ENCODE measurements at places on chromosomes 12 and 14.

DNA sequence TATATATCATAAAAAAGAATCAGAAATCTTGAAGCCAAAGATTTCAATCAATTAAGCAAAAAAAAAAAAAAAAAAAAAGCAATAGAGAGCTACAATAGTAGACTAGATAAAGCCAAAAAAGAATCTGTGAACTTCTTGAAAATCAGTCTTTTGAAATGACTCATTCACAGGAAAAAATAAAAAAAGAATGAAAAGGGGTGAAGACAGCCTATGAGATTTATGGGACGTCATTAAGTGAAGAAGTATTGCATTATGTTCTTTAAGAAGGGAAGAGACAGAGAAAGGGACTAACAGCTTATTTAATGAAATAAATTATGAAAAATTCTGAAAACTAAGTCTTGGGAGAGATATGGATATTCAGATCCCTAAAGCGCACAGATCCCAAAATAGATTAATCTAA, 103.8 kb downstream of the ACSS3 start:
- no peak for DNase-seq

GRCh38 chr12:77214136-77214535, 148.8 kb upstream of the E2F7 start:
- no peak for DNase-seq

DNA sequence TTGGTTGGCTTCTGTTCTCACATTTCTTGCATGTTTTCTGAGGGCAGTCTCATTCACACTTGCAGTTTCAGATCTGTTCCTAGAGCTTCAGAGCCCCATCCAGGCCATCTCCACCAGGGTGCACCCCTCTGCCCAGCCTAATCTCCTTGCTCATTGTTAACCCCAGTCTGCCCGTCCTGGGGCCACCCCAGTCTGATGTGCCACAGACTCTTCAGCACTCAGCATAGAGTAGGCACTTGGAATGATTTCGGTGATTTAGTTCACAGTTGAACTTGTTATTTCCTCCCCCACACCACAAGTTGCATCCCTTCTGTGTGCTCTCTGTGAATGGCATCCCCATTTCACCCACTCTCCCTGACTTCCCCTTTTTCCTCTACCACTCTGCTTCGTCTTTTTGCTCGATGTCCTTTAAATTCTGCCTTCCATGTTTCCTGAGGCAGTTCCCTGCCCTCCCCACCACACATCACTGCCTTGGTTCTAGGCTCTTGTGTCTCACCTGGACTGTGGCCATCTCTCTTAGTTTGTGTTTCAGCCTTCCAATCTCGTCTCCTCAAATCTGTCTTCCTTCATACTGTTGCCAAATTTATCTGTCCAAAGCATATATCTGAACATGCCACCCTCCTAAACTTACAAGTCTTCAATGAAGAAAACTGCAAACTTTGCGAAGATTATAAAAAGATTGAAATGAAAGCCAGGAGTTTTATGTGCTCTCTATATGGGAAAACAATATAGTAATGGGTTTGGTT, 41.5 kb downstream of the ANO6 start:
- no peak for DNase-seq

- no peak for DNase-seq
Measured at GRCh38 chr14:22797017-22797917, 18.0 kb downstream of the SLC7A7 start.

- DNase-seq = peak; percentile 97
Measured at GRCh38 chr14:53217316-53217994, 64.3 kb upstream of the DDHD1 start.

GRCh38 chr14:65019944-65020566, 33.4 kb downstream of the FNTB start:
- DNase-seq = peak; percentile 42

DNA sequence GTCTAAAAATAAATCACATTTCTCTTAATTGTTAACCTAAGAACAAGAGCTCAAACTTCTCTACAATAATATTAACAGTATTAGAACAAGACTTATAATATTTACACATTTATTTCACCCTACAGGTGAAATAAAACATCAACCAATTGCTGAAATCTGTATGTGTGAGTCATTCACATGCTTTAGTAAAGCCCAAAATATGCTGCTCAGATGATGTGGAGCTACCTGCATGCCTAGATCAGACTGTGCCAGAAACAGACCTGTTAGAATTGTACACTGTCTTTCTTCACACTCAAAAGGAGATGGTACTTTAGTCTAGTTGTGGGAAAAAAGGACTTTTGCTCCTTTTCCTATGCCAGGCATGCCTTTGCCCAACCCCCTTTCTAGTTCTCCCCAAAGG, 54.7 kb downstream of the RPS6KA5 start:
- DNase-seq = no peak
